ENCODE measurements at places on chromosomes 6 and 20.

- DNase-seq = no peak
Observed at GRCh38 chr6:36677753-36678487, 594 bp upstream of the CDKN1A start.

- DNase-seq = no peak
Observed at GRCh38 chr20:51766994-51767866, 960 bp downstream of the ATP9A start.

GRCh38 chr20:22579119-22579427, 5.3 kb downstream of the FOXA2 start:
- no peak for DNase-seq

GRCh38 chr6:117919275-117919674, 12.2 kb downstream of the SLC35F1 start:
- DNase-seq = no peak

- DNase-seq = no peak
Observed at GRCh38 chr6:128422871-128423270, 97.5 kb downstream of the PTPRK start.

GRCh38 chr6:161035182-161035980, 43.8 kb downstream of the MAP3K4 start:
- DNase-seq = no peak

GRCh38 chr6:137728386-137729349, 138.4 kb upstream of the TNFAIP3 start:
- peak; percentile 94 for DNase-seq

DNA sequence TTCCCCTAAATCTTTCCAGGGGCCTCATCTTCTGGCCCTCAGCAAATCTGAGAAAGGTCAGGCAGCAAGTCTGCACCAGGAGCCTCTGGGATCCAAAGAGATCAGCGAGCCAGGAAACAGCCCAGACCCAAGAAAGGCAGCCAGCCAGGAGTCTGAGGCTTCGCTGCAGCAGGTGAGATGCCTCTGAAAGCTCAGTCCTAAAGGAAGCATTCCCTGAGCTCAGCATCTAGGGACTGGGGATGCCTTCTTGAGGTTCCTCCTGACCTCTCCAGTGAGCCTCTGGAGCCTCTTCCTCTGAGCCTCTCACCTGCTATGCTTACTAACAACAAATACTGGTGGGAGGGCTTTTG, 118.8 kb upstream of the MAFB start:
- DNase-seq = no peak

GRCh38 chr6:49423817-49424216, 39.2 kb downstream of the MMUT start:
- DNase-seq = no peak

DNA sequence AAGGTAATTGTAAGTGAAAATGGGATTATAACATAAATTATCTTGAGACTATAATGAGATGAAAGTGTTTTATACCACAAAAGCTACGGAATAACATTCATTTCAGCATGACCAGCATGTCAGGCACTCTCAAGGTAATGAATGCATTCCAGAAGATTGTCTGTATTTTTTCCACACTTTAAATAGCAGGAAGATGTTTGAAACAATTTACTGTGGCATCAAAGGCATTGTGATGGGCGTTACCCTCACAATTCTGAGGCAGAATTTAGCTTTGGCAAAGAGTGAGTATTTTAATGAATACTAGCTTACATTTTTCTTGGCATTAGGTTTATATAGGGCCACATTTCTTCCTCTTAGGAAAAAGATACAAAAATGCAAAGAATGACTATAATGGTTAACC, 627.2 kb downstream of the BCKDHB start:
- no peak for DNase-seq

GRCh38 chr20:1830240-1830639, 65.0 kb upstream of the SIRPA start:
- peak; percentile 97 for DNase-seq

- DNase-seq = no peak
Observed at GRCh38 chr6:13851330-13851729, 37.0 kb upstream of the MCUR1 start.

DNA sequence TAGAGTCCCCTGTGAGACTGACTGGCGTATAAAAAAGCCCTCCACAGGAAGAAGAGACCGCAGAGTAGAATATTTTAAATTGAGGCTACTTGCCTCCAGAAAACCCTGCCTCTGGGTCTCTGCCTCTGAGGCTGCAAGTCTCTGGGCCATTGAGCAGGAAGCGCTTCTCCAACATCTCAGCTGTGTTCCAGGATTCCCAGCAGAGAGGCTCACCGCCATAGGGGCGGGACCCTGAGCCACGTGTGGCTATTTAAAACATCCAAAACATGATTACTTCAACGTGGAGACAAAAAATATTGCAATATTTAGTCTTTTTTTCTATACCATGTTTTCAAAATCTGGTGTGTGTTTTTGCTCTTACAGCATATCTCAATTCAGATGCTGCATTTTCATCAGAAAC, 59.4 kb downstream of the GNAS-AS1 start:
- no peak for DNase-seq

DNA sequence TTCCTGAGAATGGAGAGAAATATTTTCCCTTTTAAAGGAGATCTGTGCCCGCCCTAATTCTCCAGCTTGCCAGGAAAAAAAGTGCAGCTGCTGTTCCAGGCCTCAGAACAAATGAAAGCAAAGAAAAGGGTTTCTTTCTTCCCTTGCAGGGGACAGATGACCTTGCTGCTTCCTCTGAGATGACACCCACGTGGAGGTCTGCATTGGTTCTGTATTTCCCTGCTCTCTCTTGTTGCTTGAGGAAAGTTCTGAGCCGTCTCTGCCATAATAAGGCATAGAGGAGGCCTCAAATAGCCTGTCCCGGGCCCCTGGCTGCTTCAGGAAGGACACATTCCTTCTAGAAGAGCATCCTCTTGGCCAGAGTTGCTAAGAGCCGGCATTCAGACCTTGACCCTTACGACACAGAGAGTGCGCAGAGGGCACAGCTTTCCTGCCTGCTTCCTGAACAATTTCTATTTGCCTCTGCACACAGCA, 501.8 kb upstream of the SULF2 start:
- DNase-seq = no peak

DNA sequence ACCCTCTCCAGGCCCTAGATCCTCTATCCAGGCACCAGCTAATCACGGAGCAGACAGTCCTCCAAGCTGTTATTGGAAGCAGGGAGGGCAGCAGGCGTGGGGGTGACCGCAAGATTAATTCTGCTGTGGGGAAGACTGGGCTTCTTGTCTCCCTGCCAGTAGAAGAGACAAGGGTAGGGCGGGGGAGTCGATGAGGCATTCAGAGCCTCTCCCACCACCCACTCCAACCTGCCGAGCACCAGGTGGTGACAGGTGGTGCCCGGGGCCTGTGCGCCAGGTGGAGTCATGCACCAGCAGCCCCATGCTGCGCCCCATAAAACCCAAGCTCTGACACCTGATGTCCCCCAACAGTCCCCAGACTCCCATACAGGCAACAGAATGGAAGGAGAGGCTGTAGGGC, 89.6 kb downstream of the CDH22 start:
- DNase-seq = no peak

DNA sequence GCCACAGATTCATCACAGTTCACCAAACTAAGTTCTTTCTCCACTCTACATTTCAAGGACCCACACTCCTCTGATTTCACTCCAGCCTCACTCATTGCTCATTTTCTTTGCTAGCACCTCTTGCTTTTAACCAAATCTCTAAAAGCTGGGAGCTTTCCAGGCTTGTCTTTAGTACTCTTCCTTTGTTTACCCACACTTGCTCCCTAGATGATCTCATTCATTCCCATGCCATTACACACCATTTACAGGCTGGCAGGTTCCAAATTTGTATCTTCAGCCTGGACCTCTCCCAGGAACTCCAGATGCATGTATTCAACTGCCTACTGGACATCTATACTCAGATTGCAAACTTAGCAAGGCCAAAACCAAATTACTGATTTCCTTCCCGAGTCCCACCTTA, 5.3 kb upstream of the GUCA1B start:
- peak; percentile 80 for DNase-seq

DNA sequence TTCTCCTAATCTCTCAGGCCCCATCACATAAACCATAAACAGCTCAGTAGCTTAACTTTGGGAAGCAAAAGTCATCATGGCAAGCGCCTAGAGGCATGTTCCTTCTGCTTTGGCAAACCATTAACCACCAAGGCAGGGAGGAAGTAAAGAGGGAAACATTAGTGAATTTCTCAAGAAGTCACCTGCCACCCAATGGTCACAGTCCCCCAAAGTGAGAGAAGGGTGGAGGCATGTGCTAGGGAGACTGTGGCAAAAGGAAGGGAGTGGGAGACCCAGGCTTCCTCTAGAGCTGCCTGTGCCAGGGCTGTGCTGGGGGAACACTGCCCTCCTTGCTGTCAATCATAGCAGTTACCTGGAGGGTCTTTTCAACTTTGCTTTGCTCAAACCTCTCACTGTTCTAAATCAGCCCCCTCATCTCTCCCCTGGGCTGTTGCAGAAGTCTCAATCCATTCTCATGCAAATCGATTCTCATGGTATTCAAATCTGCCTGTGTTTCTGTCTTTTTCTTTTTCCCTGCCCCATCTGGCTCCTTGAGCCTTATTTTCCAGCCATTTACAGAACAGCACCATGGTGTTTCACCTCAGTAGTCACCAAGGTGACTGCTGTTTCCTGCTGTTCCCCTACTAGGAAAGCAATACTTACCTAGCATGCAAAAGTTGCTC, 1.8 kb upstream of the RNF24 start:
- DNase-seq = no peak

DNA sequence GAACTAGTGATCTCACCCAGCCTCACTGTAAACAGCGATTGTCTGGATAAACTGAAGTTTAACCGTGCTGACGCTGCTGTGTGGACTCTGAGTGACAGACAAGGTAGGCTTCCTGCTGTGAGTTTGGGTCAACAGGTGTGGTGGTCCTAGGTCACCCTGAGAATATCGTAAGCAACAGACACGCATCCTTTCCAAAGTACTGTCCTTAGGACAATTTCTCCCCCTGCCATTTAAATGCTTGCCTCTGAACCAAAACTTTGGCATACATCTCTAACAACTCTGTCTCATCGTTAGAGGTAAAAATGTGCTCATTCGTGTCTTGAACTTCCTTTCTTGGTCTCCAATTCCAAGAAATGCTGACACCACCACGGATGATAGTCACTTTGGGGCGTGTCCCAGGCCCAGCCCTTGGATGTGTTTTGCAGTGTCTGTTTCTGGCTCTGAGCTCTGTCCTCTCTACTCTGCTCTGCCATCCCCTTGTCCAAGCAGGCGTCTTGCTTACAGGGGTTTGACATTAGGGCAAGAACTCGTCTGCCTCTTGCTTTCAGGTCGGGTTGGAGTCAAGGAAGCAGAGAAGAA, 95.5 kb downstream of the EYA2 start:
- no peak for DNase-seq

DNA sequence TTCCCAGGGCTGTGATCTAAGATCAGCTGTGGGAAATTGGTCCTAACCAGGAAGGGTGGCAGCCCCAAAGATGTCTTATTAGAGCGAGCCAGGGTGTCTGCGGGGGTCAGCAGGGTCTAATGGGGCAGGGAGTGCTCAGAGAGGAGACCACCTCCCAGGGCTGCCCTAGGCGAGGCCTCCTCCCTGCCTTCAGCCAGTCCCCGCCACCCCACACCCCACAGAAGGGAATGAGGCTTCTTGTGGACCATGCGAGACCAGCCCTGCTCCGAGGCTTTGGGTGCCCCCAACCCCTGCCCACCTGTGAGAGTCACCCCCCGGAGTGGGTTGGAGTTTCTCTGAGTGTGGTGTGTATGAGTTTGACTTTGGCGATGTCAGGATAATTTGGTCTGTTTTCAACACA, 37.8 kb downstream of the SYNJ2 start:
- DNase-seq = no peak

GRCh38 chr20:10527781-10528180, 92.7 kb downstream of the SLX4IP start:
- no peak for DNase-seq

DNA sequence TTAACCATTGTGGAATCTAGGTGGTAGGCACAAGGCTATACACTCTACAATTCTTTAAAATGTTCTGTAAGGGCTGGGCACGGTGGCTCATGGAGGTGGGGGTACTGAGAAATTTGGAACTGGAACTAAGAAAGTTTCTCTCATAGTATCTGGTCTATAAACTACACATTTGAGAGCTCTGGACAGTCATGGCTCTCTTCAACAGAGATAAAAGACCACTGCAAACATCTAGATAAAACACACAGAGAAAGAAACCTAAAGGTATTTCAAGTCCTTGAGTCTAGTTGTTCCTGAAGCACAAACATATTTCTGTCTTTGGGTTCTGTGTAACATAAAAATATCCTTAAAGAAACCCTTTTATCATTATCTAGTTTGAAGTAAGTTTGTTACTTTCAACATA, 35.2 kb downstream of the ILRUN start:
- no peak for DNase-seq

- no peak for DNase-seq
Observed at GRCh38 chr6:167481307-167481926, 156.5 kb downstream of the TTLL2 start.

GRCh38 chr6:125904871-125905270, 51.7 kb upstream of the HINT3 start:
- no peak for DNase-seq

GRCh38 chr6:41464481-41464880, 81.7 kb upstream of the FOXP4 start:
- DNase-seq = no peak

DNA sequence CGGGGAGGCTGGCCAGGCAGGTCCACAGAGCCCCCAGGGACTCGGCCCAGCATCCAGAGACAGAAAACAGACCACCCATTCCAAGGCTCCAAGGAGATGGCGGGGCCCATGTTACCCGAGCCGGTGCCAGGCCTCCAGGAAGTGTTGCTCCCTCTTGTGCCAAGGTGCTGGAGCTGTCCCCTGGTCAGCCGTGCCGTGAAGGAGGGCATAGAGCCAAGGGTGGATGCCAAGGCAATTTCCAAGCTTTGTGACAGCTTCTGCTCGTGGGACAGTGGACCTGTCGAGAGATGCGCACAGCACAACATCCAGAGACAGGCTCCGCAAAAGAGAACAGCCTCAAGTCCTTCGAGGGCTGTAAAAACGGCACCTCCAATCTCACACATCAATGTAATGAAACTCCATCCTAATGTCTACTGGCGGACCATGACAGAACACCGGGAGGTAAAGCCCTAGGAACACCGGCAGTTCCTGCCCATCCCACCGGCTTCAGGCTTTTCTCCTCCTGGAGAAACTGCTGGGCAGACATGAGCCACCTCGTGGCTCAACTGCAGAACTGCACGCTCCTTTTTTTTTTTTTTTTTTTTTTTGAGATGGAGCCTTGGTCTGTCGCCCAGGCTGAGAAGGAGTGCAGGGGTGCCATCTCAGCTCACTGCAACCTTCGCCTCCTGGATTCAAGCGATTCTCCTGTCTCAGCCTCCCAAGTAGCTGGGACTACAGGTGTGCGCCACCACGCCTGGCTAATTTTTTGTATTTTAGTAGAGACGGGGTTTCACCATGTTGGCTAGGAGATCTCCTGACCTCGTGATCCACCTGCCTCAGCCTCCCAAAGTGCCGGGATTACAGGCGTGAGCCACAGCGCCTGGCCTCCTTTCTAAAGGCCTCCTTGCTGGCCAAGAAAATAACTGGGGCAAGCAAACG, 30.9 kb upstream of the AVP start:
- DNase-seq = peak; percentile 25

- DNase-seq = no peak
Observed at GRCh38 chr6:118401325-118401975, 146.6 kb upstream of the PLN start.

- DNase-seq = no peak
Observed at GRCh38 chr6:89505847-89506246, 72.9 kb downstream of the ANKRD6 start.
